ENCODE measurements at places on chromosomes 5 and 9.

- no peak for DNase-seq
These were observed 4.2 kb downstream of the SARDH start for GRCh38 chr9:133733796-133734533.

GRCh38 chr5:102313912-102314311 lies 17.8 kb upstream of the SLCO4C1 start:
- no peak for DNase-seq

- peak; percentile 57 for DNase-seq
These were observed 59.8 kb upstream of the POU5F2 start for GRCh38 chr5:93800988-93801811.

DNA sequence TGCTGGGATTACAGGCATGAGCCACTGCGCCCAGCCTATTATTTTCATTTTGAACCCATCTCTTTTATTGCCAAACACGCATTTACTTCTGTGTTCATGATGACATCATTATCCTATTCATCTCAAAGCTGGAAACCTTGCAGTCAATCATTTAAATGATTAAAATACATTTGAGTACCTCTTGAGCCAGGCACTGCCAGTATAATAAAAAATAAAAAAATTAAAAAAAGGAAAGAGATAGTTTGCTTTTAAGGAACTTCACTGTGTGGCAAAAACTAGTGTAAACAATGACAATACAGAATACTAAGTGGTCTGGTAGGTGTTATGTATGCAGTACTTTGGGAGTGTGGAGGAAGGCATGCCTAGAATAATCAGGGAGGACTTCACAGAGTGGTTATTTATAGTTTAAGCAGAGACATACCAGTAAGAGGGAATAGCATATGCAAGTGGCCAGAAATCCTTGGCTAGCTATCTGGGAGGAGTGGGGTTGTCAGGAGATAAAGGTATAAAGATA lies 8.6 kb downstream of the NSD1 start:
- DNase-seq = no peak

- DNase-seq = no peak
These were observed 4.3 kb upstream of the ZNF510 start for GRCh38 chr9:96782235-96782634.

DNA sequence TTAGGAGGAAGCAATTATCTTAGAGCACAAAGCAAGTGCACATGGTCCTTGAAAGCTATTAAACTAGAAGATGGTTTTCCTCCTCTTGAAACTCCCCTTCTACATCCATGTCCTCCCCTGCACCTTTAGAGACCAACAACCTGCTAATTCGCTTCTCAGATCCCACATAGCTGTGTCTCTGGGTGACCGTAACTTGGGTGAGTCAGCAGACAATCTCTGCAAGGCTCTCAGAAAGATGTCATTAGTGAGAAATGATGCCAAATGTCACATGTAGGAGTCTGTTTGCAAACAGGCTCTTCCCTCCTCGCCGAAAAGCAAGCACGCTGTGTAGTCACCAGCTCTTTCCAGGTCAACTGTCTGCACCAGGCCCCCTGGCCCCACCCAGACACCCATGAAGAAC lies 291.8 kb downstream of the SLIT3 start:
- no peak for DNase-seq

GRCh38 chr9:121676926-121677325 lies 25.5 kb downstream of the DAB2IP start:
- peak; percentile 35 for DNase-seq

- no peak for DNase-seq
These were observed 42.1 kb downstream of the CACNA1B start for GRCh38 chr9:137919649-137920141.

GRCh38 chr5:28404363-28405071 lies 1366.1 kb upstream of the CDH9 start:
- no peak for DNase-seq

- DNase-seq = peak; percentile 88
These were observed 162.7 kb downstream of the ZNF608 start for GRCh38 chr5:124583469-124584350.

DNA sequence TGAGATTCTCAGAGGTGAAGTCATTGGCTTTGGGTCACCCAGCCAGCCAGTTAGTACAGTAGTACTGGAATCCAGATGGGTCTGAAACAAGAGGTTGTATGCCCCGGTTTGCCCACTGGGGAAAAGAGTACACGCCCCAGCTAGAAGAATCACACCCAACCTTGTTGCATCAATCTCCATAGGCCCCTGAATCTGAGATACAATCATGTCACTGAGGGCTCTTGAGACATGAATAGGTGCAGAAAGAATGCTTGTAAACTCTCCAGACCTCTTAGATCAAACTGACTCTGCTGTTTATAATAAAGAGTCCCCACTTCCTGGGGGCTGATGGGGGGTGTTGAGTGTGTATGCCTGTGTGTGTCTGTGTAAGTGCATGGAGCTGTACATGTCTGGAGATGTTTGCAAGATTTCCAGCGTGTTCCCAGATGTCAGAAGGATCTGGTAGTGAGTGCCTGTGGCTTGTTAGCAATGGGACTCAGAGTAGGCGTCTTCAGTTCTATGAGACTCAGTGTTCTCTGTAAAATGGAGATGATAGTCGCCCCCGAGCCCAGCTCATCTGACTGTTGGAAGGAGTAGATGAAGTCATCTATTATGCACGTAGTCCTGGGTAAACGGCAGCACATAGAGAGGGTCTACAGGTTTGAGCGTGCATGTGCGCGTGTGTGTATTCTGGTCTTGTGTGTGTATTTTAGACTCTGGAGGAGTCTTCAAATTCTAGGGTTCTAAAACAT lies 48.2 kb downstream of the COL27A1 start:
- no peak for DNase-seq

- no peak for DNase-seq
These were observed 1173.4 kb upstream of the ACO1 start for GRCh38 chr9:31210978-31211570.

- no peak for DNase-seq
These were observed 16.9 kb upstream of the CPLX2 start for GRCh38 chr5:175854231-175855040.

GRCh38 chr9:93590609-93591234 lies 14.3 kb downstream of the PHF2 start:
- DNase-seq = no peak

GRCh38 chr5:40497573-40497972 lies 182.1 kb upstream of the PTGER4 start:
- DNase-seq = peak; percentile 15

DNA sequence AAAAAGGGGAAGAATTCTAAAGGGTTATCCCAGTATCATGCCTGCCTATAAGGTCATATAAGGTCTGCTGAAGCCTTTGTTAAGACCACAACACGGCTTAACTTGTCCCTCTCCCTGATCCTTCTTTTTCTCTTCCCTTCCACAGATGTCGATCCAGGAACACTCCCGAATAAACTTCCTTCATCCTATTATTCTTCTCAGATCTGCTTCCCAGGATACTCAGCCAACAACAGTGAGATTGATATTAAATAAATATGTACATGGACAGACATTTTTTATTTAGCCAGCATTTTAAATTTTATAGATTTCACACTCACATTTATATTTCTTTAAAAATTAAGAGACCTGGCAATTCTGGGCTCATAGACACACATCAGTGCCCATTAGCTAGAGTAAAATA lies 44.1 kb downstream of the DPYSL3 start:
- DNase-seq = no peak

DNA sequence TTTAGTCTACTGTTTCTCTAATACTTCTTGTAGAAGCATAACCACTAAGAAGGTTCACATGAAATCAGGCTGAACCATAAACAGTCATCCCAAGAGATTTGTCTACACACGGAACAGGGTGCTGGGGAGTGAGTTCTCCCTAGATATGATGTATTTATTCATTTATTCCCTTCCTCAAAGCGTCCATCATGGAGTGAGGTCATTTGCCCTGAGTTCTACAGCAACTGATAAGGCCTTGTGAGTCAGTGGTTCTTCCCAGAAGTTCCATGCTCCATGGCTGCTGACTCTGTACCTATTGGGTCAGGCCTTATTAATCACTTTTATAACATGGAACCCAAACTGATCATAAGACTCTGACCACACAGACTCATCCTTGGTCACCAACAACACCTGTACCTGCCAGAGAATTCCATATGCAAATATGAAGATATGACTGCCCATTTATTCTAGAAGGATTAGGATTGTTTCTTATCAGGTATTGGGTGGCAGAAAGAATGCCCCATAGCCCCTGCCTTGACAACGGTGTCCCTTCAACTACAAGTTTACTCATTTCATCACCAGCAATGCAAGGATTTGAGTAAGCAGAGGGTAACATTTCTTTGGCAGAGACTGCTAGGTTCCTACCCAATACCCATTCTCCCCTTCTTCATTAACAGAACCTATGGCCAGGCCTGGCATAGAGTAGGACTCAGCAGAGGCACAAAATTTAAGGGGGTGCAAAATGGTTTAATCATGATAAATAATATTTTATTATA lies 118.1 kb downstream of the LHFPL2 start:
- DNase-seq = peak; percentile 79

- DNase-seq = no peak
These were observed 175.5 kb upstream of the MVB12B start for GRCh38 chr9:126151031-126151685.

DNA sequence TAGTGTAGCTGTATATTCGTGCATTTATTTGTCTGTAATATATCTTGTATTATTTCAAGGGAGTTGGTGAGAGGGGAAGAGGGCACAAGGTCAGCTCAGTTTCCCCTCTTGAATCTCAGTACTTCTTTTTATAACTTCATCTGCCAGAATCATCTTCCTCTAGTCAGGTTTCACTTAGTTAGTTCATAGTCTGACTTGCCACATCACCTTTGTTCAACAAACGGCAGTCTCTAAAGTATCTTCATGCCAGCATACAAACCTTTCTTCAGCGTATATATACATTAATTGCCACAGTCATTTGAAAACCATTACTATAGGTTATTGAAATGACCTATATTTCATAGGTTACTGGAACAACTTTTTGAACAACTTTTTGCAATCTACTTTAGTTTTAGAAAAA lies 1.6 kb downstream of the ECM2 start:
- DNase-seq = no peak

- no peak for DNase-seq
These were observed 544 bp downstream of the ADAMTS6 start for GRCh38 chr5:65481171-65481581.

- DNase-seq = no peak
These were observed 3.4 kb upstream of the CEP72 start for GRCh38 chr5:608429-609370.

DNA sequence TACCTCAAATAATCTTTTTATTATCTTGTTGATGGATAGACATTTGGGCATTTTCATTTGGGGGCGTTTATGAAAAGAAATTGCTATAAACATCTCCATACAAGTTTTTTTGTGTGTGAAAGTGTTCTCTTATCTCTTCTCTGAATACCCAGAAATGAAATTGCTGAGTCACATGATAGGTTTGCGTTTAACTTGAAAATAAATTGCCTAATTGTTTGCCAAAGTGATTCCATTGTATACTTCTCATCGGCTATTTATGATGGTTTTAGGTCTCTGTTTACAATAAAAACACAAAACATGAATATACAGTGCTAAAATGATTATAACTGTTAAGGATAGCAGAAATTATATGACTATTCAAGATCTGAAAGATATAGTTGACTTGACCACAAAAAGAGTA lies 361.7 kb downstream of the TAF11L14 start:
- no peak for DNase-seq

DNA sequence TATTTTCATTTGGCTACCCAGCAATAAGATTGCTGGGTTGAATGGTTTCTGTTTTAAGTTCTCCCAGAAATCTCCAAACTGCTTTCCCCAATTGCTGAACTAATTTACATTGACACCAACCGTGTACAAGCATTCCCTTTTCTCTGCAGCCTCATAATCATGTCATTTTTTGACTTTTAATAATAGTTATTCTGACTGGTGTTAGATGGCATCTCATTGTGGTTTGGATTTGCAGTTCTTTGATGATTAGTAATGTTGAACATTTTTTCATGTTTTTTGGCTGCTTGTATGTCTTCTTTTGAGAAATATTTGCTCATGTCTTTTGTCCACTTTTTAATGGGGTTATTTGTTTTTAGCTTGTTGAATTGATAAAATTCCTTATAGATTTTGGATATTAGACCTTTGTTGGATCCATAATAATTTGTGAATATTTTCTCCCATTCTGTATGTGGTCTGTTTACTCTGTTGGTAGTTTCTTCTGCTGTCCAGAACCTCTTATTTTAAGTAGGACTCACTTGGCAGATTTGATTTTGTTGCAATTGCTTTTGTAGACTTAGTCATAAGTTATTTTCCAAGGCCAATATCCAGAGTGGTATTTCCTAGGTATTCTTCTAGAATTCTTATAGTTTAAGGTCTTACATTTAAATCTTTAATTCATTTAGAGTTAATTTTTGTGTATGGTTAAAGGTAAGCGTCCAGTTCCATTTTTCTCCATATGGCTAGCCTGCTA lies 793.7 kb downstream of the BRINP1 start:
- DNase-seq = peak; percentile 60

DNA sequence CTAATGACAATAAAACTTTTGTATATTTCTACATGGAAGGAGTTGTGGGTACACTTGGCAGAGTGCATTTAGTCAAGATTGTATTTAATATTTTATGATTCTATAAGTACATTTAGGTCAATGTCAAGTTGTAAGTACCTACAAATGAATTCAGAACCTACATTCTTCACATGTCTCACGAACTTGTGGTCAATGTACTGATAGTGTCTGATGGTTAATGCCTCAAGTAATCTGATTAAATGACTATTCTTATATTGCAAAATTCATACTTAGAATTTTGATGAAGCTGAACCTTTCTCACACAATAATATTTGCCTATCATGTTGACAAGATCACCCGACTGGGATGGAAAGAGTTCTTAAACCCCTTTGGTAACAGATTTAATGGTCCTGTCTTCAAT lies 444.5 kb downstream of the CTNND2 start:
- DNase-seq = no peak

DNA sequence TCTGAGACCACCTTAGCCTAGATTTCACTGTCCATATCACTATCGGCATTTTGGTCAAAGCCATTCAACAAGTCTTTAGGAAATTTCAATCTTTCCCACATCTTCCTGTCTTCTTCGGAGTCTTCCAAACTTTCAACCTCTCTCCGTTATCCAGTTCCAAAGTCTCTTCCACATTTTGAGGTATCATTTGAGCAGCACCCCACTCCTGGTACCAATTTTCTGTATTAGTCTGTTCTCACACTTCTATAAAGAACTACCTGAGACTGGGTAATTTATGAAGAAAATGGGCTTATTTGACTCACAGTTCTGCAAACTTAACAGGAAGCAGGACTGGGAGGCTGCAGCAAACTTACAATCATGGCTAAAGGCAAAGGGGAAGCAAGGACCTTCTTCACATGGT lies 215.5 kb downstream of the CYLC2 start:
- DNase-seq = no peak

GRCh38 chr5:33794550-33795181 lies 97.1 kb downstream of the ADAMTS12 start:
- DNase-seq = peak; percentile 68

GRCh38 chr9:113650207-113651131 lies 186.9 kb downstream of the RGS3 start:
- peak; percentile 49 for DNase-seq

Measured in fibroblast of skin of scalp (primary cell).